ENCODE measurements at places on chromosomes 2 and 18.

- no peak for DNase-seq
Measured at GRCh38 chr2:54048117-54048785, 67.2 kb upstream of the ACYP2 start.

DNA sequence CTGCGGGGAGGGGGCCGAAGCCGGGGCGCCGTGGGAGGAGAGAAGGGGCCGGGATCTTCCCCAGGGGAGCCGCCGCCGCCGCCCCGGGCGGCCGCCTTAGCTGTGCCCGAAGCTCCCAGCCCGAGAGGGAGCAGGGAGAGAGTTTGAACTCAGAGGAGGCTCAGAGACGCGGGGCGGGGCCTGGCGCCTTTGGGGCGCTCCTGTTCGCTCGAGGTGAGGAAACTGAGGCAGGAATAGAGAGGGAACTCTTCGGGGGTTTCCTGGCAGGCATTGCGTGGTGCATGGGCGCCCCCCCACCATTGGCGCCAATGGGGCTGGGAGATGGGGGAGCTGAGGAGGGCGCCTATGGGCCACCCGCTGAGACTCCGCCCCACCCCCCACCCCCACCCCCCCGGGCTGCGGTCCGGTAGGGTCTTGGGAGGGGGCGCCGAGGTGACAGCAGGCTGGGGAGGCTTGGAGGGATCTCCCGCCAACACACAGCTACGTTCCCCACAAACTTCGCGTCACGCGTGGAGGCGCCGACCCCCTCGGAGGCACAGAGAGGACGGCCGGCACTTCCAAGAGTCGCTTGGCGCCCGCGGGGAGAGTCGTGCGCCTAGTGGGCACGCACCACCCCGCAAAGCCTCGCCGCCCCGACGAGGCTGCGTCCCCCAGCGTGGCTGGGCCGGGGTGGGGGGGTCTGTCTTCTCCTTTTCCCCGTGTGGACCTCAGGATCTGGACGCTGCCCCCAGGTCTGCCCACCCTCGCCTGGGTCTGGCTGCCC is 680 bp downstream of the CTDSP1 start:
- no peak for DNase-seq

DNA sequence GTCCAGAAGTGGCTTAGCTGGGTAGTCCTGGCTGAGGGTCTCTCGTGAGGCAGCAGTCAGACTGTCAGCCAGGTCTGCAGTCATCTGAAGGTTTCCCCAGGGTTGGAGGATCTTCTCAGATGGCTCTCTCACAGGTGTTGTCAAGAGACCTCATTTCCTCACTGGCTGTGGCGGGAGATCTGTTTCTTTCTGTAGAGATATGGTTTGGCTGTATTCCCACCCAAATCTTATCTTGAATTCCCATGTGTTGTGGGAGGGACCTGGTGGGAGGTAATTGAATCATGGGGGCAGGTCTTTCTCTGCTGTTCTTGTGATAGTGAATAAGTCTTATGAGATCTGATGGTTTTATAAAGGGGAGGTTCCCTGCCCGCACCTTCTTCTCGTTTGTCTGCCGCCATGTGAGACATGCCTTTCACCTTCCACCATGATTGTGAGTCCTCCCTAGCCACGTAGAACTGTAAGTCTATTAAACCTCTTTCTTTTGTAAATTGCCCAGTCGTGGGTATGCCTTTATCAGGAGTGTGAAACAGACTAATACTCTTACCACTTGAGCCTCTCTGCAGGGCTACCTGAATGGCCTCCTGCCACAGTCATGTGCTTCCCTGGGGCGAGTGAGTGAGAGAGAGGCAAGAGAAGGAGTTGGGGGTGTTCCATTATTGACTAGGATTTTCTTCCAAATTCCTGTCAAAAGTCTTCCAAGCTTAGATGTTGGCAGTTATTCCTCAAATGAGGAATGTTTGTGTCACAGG is 23.6 kb downstream of the MALT1 start:
- no peak for DNase-seq

GRCh38 chr2:32812316-32812715 is 134.4 kb upstream of the LTBP1 start:
- DNase-seq, result no peak

- no peak for DNase-seq
Measured at GRCh38 chr2:239114119-239114581, 266.3 kb downstream of the TWIST2 start.

- DNase-seq, result no peak
Measured at GRCh38 chr2:200786826-200787225, 24.9 kb upstream of the BZW1 start.

DNA sequence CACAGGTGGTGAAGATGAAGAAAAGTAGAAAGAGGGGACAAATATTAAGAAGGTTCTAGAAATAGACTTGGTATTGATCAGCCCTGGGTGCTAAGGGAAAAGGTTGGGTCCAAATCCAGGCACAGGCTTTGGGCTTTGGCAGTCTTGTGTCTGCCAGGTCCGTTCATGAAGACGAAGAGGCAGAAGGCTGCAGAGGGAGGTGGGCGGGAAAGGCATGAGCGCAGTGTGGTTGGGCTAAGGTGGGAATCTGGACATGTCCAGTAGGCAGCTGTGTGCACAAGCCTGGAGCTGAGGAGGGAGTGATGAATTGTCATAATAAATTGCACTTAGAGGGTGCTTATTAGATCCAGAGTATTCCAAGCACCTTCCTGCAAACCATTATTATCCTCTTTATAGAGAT is 105.7 kb upstream of the TEX51 start:
- DNase-seq, result no peak

GRCh38 chr2:149666809-149667320 is 79.3 kb upstream of the MMADHC start:
- DNase-seq, result no peak

DNA sequence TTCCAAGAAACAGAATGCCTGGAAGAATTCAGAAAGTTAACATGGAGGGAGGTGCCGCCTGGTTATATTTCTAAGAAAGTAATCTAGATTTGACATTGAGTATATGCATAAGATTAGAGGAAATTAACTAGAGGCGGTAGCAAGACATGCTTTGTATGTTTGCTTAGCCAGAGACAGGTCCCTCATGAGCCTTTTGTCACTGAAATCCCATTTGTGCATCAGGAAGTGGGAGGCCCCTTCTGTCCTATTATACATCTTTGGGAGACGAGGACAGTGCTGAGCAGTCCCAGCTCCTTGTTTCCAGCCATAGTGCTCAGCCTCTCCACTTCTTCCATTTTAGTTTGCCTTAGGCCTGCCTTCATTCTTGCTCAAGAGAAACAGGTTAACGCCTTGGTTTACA is 115.4 kb upstream of the LHCGR start:
- no peak for DNase-seq

DNA sequence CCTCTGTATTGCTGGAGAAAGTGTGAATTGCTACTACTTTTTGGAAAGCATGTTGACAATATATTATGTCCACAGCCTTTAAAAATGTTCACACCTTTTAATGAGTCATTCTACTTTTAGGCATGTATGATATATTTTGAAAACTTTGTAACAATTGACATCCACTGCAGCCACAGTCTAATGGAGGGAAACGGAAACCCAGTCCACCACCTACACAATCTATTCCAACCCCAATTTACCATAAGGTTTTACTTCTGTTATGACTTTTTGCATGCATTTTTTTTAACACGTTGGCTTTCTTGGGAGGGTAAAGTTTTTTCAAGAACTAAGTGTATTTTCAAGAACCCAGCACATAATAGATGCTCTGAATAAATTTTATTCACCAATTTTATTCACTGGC is 38.5 kb upstream of the ATP8B1 start:
- peak; percentile 8 for DNase-seq

- no peak for DNase-seq
Measured at GRCh38 chr2:46329803-46330775, 32.9 kb downstream of the EPAS1 start.

DNA sequence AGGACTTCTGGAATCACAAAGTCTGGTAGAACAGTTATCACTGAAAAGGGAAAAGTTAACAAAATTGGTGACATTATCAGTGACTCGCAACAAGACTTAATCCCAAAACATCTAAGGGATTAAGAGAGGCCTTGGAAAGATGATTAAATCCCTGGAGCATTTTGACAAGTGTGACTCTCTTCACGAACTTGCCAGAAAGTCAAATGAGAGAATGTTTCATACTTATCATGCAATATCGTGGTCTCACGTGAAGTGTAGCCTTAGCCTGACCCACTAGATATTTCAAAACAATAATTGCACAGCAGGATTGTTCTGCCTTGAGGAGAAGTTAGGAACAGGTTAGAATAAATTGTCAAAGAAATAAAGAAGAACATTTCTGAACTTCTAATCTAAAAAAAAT is 104.5 kb downstream of the COL6A3 start:
- no peak for DNase-seq

DNA sequence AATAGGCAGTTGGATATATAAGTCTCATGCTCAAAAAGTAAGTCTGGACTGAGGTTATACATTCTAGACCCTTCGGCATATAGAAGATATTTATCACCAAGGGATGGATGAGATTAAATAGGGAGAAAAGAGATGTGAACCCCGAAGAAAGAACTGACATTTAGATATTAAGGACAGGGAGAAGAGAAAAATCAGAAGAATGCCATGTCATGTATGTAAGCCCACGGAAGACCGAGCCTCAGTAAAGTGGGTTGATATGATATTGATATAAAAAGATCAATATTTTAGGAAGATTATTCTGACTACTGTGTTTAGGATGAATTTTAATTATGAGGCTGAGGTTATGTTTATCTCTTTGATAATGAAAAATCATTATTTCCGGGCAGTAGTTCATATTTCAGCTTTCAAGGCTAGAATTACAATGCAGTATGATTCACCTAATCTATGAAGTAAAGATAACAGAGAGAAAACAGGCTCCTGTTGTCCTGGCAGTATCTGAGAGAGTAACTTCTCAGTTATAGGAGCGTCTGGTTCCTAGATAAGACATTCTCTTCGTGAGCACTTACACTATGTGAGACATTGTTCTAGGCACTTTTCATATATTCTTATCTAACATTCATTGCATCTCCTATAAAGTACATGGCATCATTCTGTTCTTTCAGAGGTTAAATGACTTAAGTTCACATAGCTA is 83.0 kb downstream of the UBR3 start:
- DNase-seq, result no peak

DNA sequence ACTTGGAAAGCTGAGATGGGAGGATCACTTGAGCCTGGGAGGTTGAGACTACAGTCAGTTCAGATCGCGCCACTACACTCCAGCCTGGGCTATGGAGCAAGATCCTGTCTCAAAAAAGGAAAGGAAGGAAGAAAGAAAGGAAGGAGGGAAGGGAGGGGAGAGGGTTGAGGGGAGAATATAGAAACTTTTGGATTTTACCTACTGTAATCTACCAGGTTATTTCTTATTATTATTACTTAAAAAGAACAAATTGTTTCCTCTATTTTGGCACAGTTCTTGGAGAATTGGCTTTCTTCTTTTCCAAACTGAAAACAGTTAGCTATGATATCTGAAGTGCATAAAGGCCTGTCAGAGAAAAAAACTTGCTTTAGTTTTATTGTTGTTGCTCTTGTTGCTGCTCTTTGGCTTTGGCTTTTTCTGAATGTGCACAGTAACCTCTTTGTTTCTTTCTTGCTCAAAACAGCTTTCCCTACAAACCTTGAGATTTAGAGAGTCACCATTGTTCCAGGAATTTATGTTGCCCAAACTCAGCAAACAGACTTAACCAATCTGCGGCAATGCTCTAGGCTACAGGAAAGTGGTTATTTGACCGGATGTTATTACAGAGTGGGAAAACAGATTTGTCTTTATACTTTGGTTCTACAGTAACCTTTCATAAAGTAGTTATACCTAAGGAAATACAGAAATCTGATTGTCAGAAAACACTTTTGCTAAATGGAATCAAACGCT is 214.9 kb downstream of the XIRP2 start:
- DNase-seq, result no peak

- no peak for DNase-seq
Measured at GRCh38 chr2:44550561-44550960, 188.8 kb downstream of the CAMKMT start.

DNA sequence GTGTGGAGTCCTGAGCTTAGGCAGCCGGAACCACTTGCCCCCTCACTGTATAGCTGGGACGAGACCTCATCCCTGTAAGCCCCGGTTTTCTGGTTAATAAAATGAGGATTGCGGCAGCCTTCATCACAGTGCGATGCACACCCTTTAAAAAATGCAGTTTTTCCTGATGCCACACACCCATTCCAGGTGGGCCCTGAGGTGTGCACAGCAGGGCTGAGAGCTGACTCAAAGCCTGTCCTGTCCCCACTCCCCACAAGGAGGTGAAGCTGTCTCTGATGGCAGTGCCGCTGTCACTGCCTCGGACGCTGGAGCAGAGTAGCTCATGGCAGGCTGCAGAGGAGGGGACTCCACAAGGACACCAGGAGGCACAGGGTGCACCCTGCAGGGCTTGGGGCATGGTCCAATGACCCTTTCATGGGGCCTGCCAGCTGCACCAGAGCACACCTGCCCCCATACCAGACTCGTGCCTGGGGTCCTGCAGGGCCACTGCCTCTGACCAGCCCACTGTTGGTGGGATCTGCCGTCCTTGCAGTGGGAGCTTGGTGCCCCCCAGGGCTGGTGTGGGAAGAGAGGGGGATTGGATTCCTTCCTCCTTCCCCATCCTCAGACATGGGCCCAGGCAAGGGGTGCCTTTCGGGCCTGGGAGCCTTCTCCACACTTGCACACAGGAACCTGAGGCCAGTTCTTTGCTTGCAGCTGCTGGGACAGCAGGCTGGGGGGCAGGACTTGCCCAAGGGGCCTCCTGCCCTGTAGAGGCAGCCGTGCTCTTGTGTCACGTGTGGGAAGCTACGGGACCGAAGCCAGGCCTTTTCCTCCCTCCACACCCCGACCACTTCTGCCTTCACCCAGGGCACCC is 22.8 kb downstream of the GPC1 start:
- no peak for DNase-seq

DNA sequence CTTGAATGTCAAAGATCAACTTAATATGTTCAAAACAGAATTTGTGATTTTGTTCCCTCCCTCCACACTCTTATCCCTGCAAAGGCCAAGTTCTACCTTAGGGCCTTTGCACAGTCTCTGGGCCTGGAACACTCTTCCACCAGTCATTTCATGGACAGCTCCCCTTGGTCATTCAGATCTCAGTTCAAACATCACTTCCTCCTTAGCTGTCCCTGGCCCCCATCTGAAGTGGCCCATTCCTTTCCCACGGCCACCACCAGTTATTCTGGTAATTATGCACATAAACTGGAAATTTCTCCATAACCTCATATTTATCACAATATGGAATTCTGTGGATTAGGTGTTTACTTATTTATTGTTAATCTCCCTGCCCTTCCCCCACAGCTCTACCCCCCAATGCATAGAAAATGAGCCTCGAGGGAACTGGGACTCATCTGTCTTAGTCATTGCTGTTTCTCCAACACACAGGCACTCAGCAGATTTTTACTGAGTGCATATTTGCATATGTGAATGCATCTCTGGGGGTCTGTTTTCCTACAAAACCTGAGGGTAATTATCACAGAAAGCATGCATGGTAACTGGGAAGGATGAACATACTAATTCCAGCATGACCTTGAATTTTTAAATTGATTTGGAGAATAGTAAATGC is 35.5 kb upstream of the SPTBN1 start:
- DNase-seq, result no peak

DNA sequence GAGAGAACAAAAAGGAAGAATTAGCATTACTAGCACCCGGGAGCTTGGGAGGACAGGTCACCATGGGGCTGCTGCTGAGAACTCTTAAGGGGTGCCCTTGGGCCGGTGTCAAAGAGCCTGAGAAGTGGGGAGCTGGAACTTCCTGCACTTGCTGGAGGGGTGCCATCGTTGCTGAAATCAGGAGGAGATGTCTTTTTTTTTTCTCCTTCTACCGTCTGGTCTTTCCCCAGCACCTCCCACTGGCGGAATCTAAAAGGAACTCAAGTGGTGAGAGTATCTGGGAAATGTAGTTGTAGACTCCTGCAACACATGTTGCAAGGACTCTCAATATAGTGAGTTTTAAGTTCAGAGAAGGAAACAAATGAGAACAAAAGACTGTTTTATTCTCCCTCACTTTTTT is 6.1 kb upstream of the AMMECR1L start:
- DNase-seq, result no peak

GRCh38 chr2:48713647-48714046 is 41.9 kb downstream of the LHCGR start:
- no peak for DNase-seq
